ENCODE measurements at places on chromosomes 16 and 17.
A peak's percentile ranks its signal among the peaks of the same experiment; 100 is the strongest.

DNA sequence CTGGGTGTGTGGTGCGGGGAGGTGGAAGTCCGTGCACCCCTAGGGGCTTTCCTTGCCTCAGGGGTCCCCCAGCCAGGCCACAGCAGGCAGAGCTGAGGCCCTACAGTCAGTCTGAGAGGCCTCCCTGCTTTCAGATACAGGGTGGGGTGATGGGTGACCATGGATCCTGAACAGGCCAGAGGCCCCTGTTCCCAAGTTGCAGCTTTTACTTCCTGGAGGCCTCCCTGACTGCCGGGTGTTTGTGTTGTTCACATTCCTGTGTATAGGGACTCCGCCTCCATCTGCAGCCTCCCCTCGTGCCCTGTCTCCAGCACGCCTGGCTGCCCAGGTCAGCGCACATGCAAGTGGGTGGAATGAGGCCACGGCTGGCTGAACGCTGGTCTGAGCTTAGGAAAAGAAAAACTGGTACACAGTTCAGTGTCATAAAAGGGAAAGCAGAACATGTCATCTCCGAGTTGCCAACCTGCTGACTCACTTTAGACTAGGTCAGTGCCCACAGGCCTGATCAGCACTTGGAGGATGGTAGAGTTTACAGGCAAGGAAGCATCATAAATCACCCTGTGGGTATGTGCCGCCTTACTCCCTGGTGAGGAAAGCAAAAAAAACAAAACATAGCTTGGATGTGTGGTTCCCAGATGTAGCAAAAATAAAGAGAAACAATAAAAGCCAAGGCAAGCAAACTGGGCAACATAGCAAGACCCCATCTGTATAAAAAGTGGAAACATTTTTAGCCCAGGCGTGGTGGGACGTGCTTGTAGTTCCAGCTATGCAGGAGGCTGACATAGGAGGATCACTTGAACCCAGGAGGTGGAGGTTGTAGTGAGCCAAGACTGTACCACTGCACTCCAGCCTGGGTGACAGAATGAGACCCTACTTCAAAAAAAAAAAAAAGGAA lies 6.2 kb upstream of the SLC7A6 start:
- no peak for DNase-seq

DNA sequence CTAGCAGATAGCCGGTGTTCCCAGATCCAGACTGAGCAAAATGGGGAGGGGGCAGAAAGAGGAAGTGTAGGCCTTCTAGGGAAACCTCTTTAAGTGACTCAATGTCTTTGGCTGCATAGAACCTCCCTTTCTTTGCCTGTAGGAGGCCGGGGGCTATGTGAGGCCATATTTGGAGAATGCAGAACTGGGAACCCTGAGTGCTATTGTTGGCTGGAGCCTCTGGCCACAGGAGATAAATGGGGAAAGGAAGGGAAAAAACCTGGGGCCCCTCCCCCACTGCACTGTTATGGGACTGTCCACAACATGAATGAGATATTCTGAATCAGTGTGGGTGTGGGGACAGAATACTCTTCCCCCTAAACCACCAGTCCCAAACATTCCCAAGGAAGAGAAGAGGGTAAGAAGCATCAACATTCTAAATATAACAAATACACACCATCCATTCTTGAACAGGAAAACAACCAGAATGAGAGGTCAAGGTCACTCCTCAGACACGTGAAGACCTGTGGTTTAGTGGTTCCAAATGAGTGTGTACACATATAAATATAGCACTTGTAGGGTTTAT lies 2.4 kb downstream of the VPS25 start:
- no peak for DNase-seq

DNA sequence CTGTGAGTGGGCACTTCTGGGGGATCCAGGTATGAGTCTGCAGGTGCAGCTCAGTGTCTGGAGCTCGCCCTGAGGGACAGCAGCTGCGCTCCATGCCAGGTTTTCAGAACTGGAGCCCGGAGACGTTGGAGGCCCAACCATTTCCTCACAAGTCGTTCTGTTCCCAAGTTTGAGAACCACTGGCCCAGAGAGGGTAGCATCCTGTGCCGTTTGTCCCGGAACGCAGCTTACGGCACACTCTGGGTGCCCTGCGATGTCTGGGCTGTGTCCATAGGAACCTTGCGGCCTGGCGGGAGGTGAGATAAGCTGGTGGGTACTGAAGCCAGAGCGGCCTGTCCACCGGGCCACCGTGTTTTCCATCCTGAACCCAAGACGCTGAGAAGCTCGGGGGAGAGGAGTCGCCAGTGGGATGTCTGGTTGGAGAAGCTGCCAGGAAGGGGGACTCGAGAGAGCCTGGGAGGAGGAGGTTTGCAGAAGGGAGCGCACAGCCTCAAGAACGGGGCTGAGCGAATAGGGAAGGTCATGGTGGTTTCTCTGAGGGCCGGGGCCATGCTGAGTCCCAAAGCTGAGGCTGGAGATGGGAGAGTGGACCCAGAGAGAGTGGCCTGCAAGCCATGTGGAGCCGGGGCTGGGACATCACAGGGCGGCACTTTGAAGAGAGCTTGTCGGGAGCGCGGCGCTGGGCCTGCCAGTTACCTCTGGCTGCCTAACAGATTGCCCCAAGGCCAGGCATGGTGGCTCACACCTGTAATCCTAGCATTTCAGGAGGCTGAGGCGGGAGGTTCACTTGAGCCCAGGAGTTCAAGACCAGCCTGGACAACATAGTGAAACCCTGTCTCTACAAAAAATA lies 211.0 kb upstream of the GSE1 start:
- DNase-seq, result no peak

GRCh38 chr16:46765050-46765449 lies 16.9 kb upstream of the MYLK3 start:
- DNase-seq, result no peak

GRCh38 chr17:66138120-66138519 lies 53.8 kb downstream of the CEP112 start:
- no peak for DNase-seq

DNA sequence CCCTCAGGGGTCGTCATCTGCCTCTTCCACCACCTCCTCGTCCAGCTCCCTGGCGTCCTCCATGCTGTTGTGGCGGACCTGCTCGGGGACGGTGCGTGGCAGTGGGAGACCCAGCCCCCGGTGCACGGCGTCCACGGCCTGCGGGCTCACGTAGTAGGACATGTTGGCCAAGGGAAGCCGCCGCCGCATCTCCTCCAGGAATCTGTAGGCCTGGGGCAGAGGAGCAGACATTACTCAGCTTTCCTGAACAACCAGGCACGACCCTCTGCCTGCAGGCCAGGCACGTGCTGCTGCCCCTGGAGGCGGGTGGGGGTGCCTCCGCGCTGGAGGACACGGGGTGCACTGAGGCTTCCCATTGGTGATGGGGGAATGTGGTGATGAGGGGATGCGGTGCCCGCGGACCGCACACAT lies 17.8 kb downstream of the TELO2 start:
- DNase-seq, result no peak

DNA sequence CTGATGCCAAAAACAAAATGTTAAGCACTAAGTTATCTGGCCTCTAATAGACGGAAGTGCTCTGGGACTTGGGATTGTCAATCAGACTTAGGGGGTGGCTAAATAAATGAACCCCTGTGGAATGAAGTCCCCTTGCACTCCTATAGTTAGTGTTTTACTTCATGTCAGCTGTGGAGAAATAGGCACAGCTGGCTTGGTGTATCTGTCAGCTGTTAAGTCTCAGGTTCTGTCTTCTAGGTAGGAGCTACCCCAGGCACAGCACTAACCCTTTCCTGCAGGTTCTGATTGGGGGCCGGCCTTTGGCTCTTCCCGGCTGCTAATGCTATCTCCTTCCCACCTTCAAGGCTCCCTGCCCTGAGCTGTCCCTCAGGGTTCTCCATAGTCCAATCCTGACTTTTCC lies 410.6 kb downstream of the UTP18 start:
- DNase-seq, result no peak

GRCh38 chr16:4288148-4288921 lies 15.5 kb upstream of the TFAP4 start:
- DNase-seq, result peak; percentile 73

DNA sequence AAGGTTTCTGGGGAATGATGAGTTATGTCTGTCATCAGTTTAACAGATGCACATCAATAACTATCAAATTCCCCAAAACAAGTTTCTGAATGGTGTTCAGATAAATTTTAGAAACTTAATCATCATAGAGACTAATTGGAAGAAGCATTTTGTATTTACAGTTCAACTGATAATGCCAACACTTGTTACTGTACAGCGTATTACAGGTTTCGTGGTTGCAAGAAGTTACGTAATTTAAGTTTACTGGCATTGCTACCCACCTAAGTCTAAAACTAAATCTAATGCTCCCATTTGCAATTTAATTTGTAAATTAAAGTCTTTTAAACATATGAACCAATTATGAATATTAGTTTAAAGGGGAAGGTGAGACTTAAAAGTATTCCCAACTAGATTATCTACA lies 3.0 kb downstream of the SRSF1 start:
- DNase-seq, result no peak

DNA sequence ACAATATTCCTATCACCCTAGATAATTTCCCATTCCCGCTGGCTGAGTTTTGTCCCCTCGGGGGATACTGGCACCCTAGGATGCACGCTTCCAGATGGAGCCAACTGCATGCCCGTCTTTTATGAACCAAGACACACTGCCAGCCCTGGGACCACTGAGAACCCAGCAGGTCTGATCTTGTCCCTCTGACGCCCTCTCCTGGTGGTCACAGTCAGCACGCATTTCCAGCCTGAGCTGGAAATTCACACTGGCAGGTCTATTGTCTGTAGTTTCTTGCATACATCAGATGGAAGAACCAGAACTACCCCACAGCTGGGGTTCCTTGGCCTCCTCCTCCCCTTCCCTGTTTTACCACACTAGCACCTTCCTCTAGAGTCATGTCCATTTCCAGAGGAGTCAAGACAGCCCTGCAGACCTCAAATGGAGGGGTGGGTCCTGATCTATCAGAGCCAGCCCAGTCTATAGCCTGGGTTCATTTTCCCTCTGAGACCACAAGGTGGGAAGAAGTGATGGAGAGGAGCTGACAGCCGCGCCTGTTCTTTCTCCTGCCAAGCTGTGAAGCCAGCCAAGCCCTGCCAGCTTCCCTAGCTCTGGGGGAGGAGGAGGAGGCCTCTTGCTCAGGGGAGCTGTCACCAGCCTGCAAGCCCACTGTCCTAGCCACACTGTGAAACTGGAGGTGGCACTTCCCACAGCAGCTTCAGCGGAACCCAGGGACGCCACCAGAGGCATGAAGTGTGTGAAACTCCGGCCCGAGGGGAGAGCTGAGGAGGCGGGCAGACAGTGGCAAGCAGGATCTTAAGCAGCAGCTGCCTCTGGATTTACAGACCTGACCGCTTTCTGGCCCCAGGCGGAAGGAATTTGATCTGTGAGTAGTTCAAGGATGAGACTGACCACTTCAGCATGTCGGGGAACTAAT lies 29.3 kb downstream of the MXRA7 start:
- peak; percentile 12 for DNase-seq

- no peak for DNase-seq
These were observed 25.6 kb upstream of the MRPS23 start for GRCh38 chr17:57875290-57876022.

- no peak for DNase-seq
These were observed 37.6 kb downstream of the NOS2 start for GRCh38 chr17:27762527-27763305.

DNA sequence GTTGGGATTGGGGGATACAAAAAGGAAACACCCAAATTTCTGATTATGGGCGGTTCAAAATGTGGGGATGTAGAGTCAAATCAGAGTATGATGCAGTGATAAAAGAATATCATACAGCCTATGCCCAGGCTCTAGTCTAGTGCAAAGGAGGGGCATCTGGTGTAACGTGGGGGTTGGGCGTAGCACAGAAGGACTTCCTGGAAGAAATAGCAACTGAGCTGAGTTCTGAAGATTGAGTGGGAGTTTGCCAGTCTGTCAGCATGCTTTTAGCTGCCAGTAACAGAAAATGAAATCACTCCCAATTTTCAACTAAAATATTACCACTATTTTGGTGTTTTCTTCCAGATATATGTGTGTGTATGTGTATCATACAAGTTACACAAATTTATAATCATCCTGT lies 196.9 kb downstream of the SPECC1 start:
- no peak for DNase-seq
